ENCODE measurements at places on chromosomes 11 and 22. TPM values are rescaled to one million over a fixed set of nuclear protein-coding genes. Genes with fewer than 3 reads are reported as not detected.

SLC17A6 gene
- total RNA-seq: not detected

SLC25A18 gene
- total RNA-seq: not detected

NAALAD2 gene
- 0.25 TPM for total RNA-seq

OR6A2 gene
- total RNA-seq: 0.16 TPM

MAPK12 gene
- total RNA-seq: 93.9 TPM

RIBC2 gene
- total RNA-seq: 0.44 TPM

All from bladder microvascular endothelial cell (primary cell).